ENCODE measurements at places on chromosomes 7 and 10. TPM values are rescaled to one million over a fixed set of nuclear protein-coding genes. Genes with fewer than 3 reads are reported as not detected.

Gene DPY19L1
- total RNA-seq = 11.6 TPM

Gene PCLO
- 2.9 TPM for total RNA-seq

Gene FAM170B
- total RNA-seq = not detected

Gene GTF2IRD1
- 20.8 TPM for total RNA-seq

Gene PDZD7
- 0.75 TPM for total RNA-seq

Gene TMEM270
- not detected for total RNA-seq

Gene LRRTM3
- 0.06 TPM for total RNA-seq

Gene ITGA8
- total RNA-seq = 47.4 TPM

Gene CALML5
- not detected for total RNA-seq

Gene CALD1
- total RNA-seq = 3,140 TPM

Gene TFAM
- 17.2 TPM for total RNA-seq

Gene HACD1
- total RNA-seq = 79.9 TPM

Gene MYL7
- not detected for total RNA-seq

Gene DDC
- not detected for total RNA-seq

Gene DUSP5
- total RNA-seq = 25.7 TPM

Data from esophagus muscularis mucosa (tissue), 4 donors.